Left ventricle myocardium inferior (tissue), 1 donor: ENCODE measurements at places on chromosomes 5 and 9. TPM values are rescaled to one million over a fixed set of nuclear protein-coding genes. Genes with fewer than 3 reads are reported as not detected.

Gene LIFR
- total RNA-seq = 45.8 TPM

- peak; percentile 53 for DNase-seq
Observed at GRCh38 chr5:181217111-181217802, 5.8 kb upstream of the TRIM41 start.

DNA sequence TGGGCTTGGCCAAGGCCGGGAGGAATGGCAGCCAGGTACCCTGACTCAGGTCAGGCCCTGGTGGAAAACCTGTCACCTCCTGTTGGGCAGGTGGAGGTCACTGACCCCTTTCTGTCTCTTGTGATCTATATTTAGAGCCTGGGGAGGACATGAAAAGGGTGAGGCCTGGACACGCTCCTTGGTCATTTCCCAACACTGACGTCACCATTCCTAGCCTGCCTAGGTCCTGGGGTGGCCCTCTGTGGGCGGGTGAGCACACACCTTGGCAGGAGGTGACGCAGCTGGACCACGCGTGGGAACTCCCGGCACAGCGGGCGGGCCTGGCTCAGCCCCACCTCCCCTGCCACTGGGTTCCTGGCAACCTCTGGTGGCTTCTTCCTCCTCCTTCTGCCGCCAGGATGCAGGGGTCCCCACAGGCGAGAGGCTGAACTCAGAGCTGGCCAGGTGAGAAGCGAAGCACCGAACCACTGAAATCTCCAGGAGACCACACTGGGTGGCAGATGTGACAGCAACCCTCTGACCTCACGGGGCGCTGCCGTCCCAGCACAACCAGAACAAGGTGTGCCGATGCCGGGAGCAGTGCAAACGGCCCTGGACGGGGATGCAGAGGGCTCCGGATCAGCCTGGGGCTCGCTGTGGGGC lies 6.4 kb upstream of the RALGDS start:
- DNase-seq = no peak

DNA sequence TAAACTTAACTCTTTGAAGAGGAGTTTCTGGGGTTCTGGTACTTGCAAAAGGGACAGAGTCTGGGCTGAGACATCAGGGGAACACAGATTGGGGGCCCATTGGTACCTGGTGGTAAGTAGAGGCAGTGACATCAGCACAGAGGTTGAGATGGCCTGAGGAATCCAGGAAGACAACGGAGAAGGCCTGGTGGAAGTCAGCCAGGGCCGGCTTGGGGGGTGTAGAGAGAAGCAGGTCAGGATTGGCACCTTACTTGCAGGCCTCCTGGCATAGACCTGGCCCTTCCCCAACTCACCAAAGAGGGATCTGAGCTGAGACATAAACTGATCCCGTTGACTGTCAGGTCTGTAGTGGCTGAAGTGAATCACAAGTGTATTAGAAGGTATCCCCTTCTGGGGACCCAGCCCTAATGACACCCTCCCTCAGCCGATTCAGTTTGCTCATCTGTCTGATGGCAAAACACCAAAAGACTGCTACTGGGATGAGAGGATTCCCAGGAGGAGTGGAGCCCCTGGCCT lies 5.5 kb downstream of the NOL6 start:
- DNase-seq = no peak

DNA sequence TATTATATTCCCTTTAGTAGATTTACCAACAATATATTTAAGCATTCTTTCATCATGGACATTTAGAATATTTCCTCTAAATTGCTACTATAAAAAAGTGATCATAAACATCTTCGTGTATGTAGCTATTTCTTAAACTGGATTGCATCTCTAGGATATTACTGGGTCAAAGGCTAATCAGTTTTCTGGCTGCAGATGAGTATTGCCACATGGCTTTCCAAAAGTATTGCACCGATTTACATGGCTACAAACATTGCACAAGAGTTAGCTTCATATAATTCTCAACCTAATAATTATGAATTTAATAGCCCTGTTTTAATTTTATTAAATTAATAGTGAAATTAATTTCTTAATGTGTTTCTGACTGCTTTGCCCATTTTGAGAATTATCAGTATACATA lies 183.4 kb downstream of the DMRT2 start:
- no peak for DNase-seq

DNA sequence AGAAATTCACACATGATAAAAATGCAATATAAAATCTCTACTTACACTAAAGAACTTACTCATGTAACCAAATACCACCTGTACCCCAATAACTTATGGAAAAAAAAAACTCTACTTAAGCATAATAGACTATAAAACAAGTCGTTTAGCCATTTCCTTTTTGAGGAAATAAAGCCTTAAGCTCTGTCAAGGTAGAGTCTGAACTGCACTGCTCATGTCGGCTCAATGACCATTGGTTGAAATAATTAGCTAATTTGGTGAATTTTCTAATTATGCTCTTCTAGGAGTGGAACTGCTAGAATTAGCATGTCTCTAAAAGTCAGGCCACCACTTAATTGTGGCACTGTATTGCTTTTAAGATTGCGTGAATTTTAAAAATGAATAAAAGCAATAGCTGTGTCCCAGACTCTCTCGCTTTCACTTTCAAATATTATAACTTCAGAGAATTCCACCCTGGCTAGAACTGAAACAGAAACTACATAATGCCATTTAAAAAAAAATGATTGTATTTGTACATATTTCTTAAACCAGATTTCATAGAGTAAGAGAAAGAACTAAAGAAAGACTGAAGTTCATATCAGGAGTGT lies 113.0 kb upstream of the PCA3 start:
- no peak for DNase-seq

DNA sequence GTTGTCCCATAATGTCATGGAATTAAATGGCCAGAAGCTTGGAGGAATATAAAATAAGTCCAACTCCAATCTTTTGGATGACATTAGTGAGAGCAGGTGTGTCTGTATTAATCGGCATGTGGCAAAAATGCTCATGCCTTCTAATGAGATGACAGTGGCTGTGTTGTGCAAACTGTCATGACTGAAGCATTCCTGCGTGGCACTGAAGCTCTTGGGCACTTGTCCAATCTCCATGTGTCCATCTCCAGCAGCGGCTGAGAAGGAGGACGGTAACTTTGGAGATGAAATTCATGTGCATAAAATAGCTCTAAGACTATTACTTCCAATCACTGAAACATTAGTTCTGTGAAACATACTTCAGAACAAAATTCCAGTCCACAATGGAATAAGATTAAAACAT lies 697.5 kb upstream of the GRAMD2B start:
- no peak for DNase-seq

DNA sequence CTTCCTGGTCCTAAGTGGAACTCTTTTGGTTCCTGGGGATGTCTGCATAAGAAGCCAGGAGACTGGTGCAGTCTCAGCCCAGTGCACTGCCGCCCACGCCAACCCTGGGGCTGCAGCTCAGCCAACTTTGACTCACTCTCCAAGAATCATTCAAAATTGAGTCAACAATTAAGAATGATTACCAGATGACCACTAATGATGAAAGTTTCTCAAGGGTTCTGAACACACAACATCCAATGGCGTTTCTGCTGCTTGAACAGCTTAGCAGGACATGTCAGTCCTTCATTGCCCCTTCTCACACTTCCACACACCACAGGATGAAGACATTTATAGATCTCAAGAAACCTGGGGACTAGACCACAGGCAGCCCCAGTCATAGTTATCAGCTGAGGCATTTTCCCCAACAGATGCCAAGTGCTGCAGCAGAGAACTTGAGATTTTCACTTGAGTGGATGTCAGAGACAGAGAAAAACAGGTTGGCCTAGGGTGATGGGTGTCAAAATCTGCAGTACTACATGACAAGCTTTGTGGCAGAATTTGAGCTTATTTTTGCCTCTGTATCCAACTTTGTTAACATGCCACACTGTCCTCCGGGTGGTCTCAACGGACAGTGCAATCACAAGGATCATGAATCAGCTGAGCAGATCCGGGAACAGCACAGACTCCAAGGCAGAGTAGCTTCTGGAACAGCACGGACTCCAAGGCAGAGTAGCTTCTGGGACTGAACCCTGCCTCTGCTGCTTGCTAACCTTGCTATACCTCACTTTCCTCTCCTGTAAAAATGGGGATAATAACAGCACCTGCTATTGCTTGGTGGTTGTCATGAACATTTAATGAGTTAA lies 356.1 kb downstream of the SPOCK1 start:
- peak; percentile 62 for DNase-seq
